ENCODE measurements at places on chromosomes 3 and 15.

GRCh38 chr3:147216143-147216673 lies 190.1 kb downstream of the ZIC4 start:
- DNase-seq, result no peak

- no peak for DNase-seq
Observed at GRCh38 chr3:146555311-146555710, 10.9 kb upstream of the PLSCR1 start.

- no peak for DNase-seq
Observed at GRCh38 chr15:59315914-59316451, 56.7 kb downstream of the MYO1E start.

DNA sequence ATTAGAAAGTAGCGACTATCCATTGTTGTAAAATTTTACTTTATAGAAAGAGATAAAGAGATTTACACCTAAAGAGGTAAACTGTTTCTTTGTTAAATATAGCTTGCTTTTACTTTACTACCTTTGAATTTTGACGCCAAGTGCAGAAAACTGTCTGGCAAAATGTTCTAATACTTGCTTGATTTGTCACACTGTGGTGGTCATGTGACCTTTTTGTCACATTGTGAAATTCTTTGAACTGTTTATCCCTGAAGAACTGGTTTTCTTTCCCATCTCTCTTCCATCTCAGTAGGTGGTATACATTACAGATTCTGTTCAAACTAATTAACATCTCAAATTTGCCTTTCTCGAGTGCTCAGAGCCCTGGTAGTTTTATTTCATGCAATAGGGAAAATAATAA lies 327.4 kb downstream of the NAALADL2 start:
- no peak for DNase-seq

DNA sequence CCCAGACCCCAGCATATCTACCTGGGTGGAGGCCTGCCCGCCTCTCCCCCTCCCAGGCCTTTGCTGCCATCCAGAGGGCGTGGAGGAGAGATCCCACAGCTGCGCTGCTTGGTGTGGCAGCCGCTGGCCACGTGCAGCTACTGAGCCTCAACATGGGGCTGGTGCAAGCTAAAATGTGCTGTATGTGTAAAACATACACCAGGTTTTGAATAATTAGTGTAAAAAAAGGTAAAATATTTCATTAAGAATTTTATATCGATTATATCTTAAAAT lies 95.8 kb downstream of the SEC22A start:
- DNase-seq, result no peak

GRCh38 chr15:77548589-77549557 lies 83.8 kb downstream of the LINGO1 start:
- no peak for DNase-seq

GRCh38 chr3:32632533-32633265 lies 52.3 kb upstream of the CNOT10 start:
- DNase-seq, result no peak

GRCh38 chr3:170171563-170171962 lies 10.0 kb downstream of the PHC3 start:
- DNase-seq, result no peak

DNA sequence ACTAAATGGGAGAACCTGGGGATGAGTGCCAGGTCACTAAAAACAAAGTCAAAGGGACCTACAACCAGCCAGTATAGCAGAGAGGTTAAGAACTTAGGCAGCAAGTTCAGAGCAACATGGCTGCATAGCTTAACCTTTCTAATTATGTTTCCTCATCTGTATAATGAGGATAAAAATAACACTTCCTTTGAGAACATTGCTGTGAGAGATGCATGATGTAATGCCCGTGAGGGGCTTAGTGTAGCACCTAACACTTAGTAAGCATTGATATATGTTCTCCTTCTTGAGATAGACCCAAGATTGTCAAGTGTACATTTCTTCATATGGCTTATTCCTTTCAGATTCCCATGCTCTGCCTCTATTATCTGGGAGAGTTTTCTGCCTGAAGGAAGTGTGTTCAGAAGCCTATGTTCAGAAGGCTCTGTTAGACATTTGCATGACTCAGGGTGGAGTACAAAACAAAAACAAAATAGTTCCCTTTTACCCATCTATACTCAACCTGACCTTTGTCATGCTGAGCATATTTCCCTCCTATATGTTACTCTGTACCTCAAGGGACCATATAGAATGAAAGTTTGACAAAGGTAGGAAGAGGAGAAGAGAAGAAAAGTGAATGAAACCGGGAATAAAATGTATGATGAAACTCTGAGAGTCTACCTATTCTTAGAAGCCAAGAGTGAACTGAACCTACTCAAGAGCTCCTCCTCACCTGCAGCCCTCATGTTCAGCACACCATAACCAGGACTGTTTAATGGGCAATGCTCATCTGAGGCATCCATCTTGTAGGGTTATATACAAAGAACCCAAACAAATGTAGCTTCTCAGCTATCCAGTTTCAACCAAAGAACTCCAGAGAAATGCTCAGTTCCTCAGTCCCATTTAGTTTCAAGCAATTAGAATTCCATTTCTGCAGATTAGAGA lies 70.7 kb upstream of the KCNMB2 start:
- no peak for DNase-seq

- no peak for DNase-seq
Observed at GRCh38 chr3:139537361-139537760, 2.2 kb downstream of the RBP1 start.

DNA sequence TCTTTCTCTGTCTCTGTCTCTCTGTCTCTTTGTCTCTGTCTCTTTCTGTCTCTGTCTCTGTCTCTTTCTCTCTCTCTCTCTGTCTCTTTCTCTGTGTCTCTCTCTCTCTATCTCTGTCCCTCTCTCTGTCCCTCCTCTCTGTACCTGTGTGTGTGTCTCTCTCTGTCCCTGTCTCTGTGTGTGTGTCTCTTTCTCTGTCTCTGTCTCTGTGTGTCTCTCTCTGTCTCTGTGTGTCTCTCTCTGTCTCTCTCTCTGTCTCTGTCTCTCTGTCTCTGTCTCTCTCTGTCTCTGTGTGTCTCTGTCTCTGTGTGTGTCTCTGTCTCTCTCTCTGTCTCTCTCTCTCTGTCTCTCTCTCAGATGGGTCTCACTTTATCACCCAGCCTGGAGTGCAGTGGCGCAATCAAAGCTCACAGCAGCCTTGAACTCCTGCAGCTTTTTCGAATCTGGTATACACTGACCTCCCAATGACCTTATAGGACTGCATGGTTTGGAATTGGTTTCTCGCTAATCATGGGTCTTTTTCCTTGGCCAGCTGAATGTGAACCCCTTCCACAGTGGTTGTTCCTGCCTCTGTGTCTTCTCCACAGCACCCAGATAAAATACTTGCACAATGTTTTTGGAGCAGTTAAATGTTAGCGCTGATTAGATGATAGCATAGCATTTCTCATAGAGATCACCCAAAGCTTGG lies 102.6 kb upstream of the KLHL25 start:
- DNase-seq, result no peak

GRCh38 chr15:76991048-76991447 lies 3.9 kb upstream of the PSTPIP1 start:
- peak; percentile 67 for DNase-seq

- DNase-seq, result no peak
Observed at GRCh38 chr15:70525551-70525950, 237.8 kb downstream of the UACA start.

DNA sequence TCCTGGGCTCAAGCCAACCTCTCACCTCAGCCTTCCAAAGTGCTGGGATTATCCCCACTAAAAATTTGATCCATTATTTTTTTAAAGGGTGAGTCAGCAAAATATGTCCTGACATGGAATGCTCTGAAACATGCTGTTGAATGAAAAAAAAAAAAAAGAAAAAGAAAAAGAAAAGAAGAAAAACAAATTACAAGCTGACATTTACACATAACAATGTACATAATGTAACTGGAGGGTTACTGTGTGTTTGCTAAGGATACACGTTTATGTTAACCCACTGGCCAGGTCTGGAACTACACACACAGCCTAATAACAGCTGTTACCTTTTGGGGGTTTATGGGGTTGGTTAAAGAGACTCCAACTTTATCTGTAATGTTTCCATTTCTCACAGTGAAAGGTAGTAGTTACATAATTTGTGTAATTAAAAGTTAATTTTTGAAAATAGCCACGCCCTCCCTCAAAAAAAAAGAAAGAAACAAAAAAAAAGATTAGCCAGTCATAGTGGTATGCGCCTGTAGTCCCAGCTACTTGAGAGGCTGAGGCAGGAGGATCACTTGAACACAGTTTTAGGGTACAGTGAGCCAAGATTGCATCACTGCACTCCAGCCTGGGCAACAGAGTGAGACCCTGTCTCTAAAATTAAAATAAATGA lies 3.1 kb upstream of the MESP2 start:
- DNase-seq, result no peak

GRCh38 chr3:123804676-123805075 lies 79.5 kb downstream of the MYLK start:
- DNase-seq, result no peak

GRCh38 chr3:110608566-110608965 lies 463.1 kb upstream of the NECTIN3 start:
- no peak for DNase-seq

- DNase-seq, result no peak
Observed at GRCh38 chr3:192928720-192929119, 11.1 kb upstream of the MB21D2 start.

- peak; percentile 34 for DNase-seq
Observed at GRCh38 chr3:123352134-123352554, 96.7 kb downstream of the ADCY5 start.

DNA sequence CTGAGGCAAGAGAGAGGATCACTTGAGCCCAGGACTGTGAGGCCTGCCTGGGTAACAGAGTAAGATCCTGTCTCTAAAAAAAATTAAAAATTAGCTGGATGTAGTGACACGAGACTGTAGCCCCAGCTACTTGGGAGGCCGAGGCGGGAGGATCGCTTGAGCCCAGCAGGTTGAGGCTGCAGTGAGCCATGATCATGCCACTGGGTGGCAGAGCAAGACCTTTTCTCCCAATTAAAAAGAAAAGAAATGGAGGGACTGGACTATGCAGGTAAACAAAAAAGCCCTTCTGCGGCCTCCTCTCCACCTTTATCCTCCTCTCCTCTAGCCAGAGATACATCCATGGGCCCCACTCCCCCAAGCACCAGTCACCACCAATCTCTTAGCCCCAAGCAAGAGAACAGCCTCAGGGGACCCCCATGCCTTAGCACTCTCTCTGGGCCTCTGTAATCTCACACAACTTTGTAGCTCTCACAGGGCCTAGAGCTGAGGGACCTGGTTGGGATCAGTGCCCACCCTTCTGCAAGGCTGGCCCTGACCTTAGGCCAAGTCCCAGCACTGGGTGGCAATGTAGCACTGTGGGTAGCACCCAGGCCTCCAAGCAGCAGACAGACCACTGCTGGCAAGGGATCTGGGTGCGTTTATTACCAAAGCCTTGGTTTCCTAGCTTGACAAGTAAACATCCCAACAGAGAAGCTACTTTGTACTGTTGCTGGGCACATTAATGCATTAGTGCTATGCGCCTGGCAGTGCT lies 43.4 kb downstream of the FAM174B start:
- DNase-seq, result no peak

GRCh38 chr3:124731760-124732159 lies 1.5 kb downstream of the UMPS start:
- no peak for DNase-seq

DNA sequence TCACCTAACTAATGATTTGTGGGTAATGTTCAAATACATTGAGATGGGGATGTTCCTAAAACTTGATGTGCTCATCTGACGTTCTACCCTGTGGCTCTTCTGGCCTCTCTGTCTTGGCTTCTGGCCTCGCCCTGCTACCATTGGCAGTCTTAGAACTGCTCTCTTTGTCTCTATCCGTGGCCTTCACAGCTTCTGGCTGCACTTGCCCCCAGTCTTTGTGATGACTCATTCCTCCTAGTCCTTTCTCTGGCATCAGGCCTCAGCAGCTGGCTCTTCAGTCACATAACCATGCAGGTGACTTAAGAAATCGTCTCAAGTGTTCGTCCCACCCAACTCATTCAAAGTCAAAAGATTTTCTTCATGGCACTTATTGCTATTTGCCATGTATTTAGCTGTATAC lies 188.1 kb downstream of the BBX start:
- DNase-seq, result no peak

- DNase-seq, result no peak
Observed at GRCh38 chr15:79516155-79516554, 84.0 kb downstream of the MINAR1 start.

GRCh38 chr15:68211656-68212320 lies 6.7 kb upstream of the CALML4 start:
- DNase-seq, result peak; percentile 53

- no peak for DNase-seq
Observed at GRCh38 chr3:26719134-26719533, 96.6 kb downstream of the LRRC3B start.

DNA sequence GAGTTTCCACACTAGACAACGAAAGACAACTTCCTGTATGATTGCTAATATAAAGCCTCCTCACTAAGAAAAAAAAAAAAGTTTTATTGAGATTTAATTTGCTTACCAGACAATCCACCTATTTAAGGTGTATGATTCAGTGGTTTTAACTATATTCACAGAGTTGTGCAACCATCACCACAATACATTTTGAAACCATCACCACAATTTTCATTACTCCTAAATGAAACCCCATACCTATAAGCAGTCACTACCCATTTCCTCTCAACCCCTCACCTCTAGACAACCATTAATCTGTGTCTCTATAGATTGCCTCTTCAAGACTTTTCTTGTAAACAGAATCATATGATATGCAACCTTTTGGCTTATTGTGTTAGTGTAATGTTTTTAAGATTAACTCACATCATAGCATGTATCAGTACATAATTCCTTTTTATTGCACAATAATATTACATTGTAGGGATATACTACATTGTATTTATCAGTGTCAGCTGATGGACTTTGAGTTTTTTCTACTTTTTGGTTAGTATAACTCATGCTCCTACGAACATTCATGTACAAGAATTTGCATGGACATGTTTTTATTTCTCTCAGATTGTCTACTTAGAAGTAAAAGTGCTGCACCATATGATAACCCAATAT lies 339.7 kb downstream of the NLGN1 start:
- DNase-seq, result no peak

DNA sequence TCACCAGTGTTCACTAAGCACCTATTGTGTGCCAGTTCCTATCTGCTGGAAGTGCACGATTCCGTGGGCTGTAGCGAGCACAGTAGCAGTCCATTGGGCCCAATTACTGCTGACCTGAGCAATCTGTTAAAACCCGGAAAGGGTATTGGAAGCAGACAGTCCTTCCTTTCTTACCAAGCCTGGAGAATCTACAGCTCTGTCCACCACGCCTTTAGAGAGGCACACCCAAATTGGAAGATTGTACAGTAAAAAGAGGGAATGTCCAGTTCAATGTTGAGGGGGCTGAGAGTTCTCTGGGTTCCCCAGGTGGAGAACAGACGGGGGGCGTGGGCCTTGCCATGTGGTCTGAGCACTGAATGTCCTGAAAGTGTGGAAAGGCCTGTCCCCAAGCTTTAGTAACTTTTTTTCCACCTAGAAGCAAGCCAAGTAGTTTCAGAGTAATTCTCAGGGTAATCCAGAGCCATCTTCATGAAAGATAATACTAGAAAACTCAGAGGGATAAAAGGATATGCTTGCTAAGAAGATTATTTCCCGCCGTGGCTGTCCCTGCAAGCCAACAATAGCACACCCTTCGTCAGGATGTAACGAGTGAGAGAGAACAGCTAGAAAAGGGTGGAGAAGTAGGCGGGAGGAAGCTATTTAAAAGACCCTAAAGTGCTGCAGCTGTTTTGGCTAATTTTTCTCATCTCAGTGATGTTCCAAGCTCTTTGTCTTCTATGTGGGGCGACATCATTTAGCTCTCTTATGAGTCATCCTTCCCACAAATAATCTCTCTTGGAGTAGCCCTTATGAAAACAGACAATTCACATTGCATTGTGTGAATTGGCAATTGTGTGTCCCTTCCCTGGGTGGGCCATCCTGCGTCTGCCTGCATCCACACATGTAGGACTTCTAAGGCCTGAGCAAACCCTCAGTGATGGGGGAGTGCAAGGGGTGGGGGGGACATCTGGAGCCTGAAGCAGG lies 181.0 kb downstream of the ATG7 start:
- DNase-seq, result no peak

All from suprapubic skin (tissue), 4 donors.